ENCODE measurements at places on chromosomes 16 and 17.

- peak; percentile 53 for DNase-seq
These were observed 6.4 kb downstream of the NFE2L1 start for GRCh38 chr17:48054238-48055185.

DNA sequence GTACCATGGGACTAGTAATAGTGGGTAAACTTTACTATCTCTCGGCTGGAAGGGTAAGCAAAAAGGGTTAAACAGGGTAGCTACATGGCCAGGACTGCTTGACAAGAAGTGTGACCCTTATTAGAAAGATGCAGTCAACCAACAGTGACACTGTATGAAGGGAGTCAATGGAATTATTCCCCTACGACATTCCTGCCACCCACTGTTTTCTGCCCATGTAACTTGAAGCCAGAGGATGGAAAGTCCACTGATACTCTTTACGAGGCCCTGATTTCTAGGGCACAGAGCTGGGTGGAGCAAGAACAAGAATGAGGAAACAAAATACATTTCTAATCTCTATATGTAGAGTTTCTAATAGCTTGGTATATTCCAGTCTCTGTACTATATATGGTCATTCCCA, 1102.5 kb downstream of the CDH11 start:
- no peak for DNase-seq

GRCh38 chr16:86117756-86118155, 218.8 kb downstream of the IRF8 start:
- DNase-seq: no peak

DNA sequence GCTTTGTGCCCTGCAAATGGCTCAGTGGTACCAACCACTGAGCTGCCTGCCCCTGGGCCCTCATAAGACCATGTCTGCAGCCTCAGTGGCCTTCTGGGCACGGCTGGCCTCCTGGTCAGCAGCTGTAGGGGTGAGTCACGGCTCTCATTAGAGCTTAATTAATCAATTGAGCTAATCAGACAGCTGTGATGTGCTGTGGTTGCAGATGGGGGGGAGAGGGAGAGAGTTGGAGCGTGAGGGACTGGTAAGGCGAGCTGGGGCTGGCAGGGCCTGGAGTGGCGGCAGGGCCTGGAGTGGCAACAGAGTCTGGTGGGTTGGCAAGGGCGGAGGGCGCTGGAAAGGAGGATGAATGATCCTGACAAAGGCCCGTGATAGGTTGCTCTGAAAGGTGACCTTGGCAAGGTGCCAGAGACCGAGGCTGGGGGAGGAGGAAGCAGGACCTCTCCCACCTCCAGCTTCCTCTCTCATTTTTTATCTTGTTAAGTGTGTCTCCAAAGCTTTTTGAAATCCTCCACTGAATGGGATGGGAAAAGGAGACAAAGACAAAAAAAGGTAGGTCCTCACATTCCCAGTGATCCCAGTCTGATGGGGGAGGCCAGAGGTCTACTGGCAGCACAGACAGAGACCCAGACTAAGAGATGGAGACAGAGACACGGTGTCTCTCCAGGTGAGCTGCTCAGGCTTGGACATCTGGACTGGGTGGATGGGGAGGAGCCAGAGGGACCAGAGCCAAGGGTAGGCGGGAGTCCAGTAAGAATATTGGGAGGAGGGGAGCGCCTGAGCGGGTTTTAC, 41.6 kb downstream of the DCAKD start:
- no peak for DNase-seq

- no peak for DNase-seq
These were observed 88.6 kb upstream of the BRD7 start for GRCh38 chr16:50457423-50457822.

- no peak for DNase-seq
These were observed 21.2 kb downstream of the DNASE1 start for GRCh38 chr16:3675601-3676130.

DNA sequence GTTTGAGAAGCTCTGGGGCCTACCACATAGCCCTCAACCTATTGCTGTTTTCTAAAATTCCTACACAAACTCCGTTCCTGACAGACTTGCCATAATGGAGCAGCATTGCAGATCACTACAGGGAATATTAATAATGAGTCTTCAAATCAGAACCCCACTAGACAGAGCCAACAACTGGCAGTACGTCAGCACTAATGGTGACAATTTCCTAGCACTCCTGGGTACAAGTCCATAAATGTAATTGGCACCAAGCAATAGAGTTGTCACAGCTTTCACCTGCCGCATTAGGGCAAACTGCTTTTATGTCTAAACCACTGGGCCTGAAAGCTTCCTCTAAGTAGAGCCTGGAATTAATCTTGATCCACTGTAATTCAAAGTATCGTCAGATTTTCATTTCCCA, 25.5 kb upstream of the ABAT start:
- no peak for DNase-seq

- DNase-seq: no peak
These were observed at the start of gene SLC5A10 for GRCh38 chr17:18951941-18952842. TSS of gene SLC5A10 (plus strand) at chr17:18952165. CDS start at chr17:18952206, 41 bp downstream.

GRCh38 chr17:78687125-78687524, 94.9 kb downstream of the CYTH1 start:
- no peak for DNase-seq

DNA sequence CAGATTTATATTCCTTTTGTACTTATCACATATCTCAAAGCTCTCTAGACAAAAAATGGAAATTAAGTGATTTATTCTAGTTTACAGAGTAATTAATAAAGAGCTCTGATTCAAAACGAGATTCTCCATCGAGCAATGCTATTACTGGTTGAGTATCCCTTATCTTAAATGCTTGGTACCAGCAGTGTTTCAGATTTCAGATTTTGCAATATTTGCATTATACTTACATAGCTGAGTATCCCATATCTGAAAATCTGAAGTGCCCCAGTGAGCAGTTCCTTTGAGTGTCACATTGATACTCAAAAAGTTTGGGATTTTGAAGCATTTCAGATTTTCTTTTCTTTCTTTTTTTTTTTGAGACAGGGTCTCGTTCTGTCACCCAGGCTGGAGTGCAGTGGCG, 57.4 kb upstream of the STAC2 start:
- no peak for DNase-seq

GRCh38 chr16:83137326-83137781, 510.6 kb downstream of the CDH13 start:
- peak; percentile 18 for DNase-seq

- DNase-seq: no peak
These were observed 211.3 kb downstream of the FOXL1 start for GRCh38 chr16:86789621-86790051.

DNA sequence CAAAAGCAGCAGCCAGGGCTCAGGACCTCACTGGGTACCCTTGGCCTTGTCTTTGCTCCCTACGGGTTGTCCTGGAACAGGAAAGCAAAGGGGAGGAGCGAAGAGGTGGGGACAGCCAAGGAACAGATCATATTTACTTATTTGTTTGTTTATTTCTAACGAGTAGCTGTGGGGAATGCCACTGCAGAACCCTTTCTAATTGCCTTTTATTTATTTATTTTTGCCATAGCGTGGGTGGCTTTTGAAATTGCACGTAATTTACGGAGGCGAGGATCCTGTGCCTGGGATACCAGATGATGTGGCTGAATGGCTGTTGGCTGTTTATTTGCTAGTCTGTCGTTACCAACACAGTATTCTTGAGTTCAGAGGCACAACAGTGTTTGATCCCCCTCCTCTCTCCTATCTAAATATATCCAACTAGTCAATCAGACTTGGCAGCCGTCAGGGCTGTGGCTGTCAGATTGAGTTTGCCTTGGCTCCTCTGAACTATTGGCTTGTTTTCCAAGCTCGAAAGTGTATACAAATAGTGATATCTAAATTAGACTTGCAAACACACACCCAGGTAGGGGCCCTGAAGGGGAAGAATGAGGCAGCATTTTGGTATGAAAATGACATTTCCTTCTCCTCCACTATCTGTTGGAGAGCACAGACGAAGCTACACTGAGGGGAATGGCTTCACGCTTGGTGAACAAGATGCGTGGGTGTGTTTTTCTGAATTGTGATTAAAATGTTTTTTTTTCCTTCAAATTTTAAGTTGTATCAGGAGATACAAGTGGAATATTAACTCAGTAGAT, 110.4 kb downstream of the MSI2 start:
- DNase-seq: no peak

GRCh38 chr17:28038802-28039201, 3.7 kb upstream of the NLK start:
- DNase-seq: no peak

DNA sequence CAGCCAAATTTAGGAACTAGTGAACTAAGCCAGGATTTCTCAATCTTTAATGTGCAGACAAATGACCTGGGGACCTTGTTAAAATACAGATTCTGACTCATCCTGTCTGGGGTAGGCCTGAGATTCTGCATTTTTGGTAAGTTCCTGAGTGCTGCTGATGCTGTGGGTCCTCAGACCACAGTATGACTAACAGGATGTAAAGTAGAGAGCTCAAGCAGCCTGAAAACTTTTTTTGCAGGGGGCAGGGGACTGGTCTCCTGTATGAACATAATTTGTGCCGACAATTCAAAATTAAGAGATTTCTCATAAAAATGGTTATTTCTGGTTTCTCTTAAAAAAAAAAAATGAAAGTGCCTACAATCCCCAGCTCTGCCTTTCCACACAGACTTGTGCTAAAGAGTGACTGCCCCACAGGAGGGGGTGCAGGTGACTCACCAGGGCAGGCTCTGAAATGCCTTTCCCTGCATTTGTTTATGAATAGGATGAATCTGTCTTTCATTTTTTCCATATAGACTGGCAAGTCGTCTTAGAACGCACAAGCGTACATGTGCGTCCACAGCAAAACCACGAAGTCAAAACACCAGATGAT, 271.5 kb downstream of the PHKB start:
- DNase-seq: no peak

GRCh38 chr17:18859256-18859655, 1.3 kb downstream of the PRPSAP2 start:
- DNase-seq: no peak

GRCh38 chr16:74605332-74605731, 1.6 kb downstream of the GLG1 start:
- no peak for DNase-seq

DNA sequence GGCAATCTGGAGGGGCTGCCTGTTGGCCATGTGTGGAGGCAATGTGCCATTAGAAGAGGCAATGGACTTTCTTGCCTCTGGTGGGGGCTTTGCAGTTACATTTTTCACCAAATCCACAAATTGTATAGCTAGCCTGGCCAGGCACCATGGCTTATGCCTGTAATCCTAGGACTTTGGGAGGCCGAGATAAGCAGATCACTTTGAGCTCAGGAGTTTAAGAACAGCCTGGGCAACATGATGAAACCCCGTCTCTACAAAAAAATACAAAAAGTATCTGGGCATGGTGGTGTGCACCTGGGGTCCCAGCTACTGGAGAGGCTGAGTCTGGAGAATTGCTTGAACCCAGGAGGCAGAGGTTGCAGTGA, 2.7 kb upstream of the RNF112 start:
- DNase-seq: no peak

GRCh38 chr17:47895856-47896671, at the start of gene SP2:
TSS of gene SP2 (plus strand) at chr17:47896236. CDS start at chr17:47896287, 51 bp downstream.
- peak; percentile 95 for DNase-seq

DNA sequence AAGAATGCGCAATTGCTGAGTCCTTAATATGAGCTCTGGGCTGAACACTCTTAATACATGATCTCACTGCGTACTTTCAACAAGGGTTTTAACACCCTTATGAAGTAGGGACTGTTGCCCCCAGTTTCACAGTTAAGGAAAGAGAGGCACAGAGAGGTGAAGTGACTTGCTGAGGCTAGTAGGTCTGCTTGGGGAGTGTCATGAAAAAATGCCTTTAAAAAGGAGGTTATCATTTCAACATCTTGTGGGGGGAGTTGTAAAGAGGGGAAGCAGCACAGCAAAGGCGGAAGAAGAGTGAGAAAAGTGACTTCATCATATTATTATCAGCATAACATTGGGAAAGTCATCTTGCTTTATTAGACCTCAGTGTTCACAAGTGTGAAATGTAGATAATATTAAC, 2.1 kb downstream of the CCL4L2 start:
- no peak for DNase-seq

GRCh38 chr17:77425791-77426641, 285.2 kb downstream of the SEC14L1 start:
- DNase-seq: no peak

- DNase-seq: no peak
These were observed 150.8 kb downstream of the GRIN2A start for GRCh38 chr16:10031473-10031872.

GRCh38 chr17:7947651-7948050, 15.6 kb downstream of the CNTROB start:
- no peak for DNase-seq

GRCh38 chr16:9695152-9695551, 487.1 kb downstream of the GRIN2A start:
- no peak for DNase-seq

DNA sequence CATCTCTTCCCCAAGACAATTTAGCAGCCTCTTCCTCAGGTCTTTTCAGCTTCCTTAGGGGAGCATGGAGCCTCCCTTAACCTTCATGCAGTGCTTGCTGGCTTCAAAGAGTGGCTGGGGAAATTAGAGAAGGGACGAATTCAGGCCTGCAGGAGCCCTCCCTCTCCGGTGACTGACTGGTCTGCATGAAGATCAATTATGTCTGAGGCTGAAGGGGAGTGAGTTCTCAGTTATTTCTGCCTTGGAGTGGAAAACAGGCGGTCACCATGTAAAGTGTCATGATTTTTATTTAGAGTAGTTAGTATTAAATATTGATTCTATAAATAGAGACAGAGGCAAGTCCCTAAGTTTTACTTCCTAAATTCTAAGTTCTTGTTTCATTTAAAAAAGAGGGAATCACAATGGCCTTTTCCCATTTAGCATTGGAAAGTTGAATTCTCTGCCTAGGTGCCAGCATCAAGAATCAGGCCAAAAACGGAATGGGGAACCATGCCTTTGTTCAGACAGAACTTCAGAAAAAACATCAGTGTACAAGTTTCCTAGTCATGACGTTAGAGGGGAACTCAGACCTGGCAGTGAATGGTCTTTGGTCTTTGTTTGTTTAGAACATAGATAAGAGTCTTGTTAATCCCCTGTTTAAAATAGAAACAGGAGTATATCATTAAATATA, 4.4 kb downstream of the GABARAPL2 start:
- DNase-seq: no peak

- no peak for DNase-seq
These were observed 95.2 kb downstream of the C16orf78 start for GRCh38 chr16:49468611-49469310.

DNA sequence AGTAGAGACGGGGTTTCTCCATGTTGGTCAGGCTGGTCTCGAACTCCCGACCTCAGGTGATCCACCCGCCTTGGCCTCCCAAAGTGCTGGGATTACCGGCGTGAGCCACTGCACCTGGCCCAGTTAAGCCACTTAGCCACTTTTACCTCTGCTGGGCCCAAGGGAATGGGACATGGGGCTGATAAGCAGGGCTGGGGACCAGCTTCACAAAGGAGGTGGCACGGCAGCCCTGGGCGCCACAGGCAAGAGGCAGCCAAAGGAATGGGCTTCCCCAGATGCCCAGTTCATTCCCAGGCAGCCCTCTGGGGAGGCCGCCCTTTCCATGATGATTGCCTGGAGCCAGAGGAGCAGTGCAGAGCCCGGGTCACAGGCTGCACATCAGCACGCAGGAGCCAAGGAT, 5.0 kb upstream of the CYB561 start:
- no peak for DNase-seq

DNA sequence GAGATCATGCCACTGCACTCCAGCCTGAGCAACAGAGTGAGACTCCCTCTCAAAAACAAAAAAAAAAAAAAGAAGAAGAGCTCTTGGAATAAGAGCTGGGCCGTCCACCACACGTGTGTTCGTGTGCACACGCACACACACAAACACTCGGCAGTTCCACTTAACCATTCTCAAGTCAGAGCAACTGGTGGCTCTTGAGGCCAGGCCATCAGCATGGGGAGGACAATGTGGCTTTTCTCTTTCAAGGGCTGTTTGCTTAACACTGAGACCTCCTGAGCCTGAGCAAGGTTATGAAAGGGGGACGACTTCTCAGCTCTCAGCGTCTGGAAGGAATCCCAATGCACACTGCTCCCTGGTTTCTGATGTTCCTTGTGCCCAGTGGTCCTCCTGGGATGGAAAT, 444.9 kb downstream of the SOX9 start:
- no peak for DNase-seq

Measured in frontal cortex (tissue), 4 donors.